Activated CD8-positive, alpha-beta memory T cell treated with anti-CD3 and anti-CD28 coated beads for 1 hour (primary cell): ENCODE measurements at places on chromosomes 7 and 10.

DNA sequence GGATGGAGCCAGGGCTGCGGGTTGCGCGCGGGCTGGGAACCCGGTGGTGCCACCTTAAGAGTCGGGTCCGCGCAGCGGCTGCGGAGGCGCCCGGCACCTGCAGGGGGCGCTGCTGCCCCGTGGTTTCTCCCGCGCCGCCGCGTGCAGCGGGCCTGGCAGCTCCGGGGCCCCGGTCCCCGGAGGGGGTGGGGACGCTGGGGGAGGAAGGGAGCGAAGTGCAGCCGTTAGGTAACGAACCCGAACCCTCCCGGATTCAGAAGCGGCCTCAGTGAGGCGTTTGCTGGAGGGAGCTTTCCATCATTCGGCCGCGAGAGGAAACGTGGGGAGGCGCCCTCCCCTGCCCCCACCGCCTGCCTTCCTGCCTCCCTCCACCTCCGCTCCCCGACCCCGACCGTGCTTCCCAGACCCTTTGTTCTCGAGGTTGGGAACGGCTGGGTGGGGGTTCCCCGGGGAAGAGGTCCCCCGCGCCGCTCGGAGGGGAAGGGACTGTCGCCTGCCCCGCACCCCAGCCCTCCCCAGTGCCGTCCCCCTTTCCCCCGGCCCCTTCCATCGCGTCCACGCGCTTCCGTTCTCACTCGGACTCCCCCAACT lies 29.6 kb downstream of the SKIDA1 start:
- peak; percentile 84 for DNase-seq

DNA sequence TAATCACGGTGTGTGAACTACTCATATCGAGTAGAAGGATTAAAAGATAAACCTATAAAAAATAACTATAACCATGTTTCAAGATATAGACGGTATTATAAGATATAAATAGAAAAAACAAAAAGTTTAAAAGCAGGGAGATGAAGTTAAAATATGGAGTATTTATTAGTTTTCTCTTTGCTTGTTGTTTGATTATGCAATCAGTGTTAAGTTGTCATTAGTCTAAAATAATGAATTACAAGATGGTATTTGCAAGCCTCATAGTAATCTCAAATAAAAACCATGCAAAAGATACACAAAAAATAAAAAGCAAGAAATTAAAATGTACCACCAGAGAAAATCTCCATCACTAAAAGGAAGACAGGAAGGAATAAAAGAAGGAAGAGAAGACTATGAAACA lies 83.3 kb downstream of the TES start:
- DNase-seq = no peak

DNA sequence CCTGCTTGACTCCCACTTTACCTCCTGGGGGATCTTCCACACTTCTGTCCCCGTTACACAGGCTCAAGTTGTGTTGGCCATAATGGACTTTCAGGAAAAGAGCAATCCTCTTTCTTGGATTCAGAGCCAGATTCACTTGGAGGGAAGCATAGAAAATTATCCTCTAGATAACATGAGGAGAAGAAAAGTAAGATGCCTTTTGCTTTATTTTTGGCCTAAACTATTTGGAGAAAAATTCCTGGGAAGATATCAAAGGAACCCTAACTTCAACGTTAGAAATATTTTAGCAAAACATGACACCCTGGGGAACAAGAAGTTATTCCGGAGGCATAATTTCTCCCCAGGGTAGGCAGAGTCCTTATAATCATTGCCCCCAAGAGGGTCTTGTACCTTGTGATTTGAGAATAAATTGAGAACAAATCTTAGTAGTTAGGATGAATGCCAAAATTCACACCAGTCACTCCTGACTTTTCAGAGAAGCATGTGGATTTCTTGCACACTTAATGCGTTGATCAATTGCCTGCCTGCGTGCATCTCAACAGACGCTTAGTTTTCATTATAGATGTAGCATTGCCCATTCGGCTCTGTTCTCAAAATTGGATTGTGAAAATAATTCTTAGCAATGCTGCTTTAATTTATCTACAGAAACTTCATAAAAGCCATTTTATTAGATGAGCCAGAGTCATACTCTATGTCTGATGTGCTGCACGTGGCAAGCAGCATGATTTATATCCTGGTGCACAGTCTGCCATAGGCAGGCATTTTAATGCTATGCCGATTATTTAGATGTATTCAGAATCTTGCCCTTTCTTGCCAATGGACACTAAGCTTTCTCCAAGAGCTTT lies 224.4 kb downstream of the C7orf25 start:
- DNase-seq = no peak

- no peak for DNase-seq
These were observed 45.9 kb downstream of the CREM start for GRCh38 chr10:35172574-35172973.

GRCh38 chr7:26912338-26912737 lies 47.9 kb upstream of the SKAP2 start:
- DNase-seq = no peak

- DNase-seq = no peak
These were observed 73.2 kb downstream of the SPDYE5 start for GRCh38 chr7:75565132-75565837.

- no peak for DNase-seq
These were observed 323.1 kb downstream of the TNS3 start for GRCh38 chr7:47258798-47259197.

DNA sequence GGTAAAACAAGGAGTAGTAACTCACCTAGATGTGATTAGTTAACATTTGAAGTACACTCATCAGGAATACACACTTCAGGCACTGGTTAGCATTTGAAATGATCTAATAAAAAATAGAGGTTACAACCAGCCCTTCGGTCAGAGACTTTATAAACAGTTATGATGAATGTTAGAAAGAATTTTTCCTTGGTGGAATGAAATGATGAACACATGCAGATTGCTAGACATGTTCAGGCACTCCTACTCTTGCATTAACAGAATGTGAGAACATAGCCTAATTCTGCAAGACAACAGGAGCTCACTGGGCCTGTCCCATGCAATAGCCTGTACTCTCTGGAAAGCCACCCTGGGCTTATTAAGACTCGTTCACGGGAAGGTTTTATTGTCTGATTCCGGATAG lies 47.3 kb upstream of the TECTB start:
- DNase-seq = no peak

GRCh38 chr7:43588477-43589132 lies 5.7 kb downstream of the STK17A start:
- DNase-seq = no peak

DNA sequence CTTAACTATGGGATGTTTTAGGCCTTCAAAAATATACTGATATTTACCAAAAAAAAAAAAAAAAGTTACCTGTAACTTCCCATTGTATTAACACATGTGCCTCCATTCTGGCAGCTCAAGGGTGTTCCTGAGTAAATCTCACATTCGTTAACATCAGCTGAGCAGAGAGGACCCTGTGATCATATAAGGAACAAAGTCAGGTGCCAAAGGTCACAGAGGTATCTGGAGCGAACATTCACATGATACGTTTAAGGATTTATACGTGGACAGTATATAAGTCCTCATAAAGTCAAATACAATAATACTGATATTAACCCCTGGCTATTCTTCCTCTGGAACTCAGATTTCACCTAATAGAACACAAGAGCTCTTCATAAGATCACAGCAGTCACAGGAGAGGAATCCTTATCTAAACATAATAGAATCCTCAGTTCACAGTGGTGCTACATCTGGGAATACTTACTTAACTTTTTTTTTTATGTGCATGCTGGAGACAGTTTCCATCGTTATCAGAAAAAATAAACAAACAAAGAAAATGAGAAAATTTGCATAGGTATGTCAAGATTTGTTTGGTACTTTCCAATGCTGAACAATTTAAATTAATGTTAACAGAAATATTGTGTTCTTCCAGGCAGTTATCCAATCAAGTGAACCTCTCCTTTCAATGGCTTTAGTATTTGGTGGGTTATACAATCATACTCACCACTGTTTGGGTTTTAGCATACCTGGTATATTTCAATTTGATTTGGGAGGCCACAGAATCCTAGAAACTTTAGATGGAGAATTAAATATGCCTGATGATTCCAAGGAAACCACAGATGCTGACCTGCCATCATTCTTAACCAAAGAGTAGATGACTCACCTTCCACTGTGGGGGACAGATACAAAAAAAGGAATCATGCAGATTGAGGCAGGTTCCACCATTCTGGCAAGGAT lies 6.6 kb downstream of the CUBN start:
- DNase-seq = no peak

DNA sequence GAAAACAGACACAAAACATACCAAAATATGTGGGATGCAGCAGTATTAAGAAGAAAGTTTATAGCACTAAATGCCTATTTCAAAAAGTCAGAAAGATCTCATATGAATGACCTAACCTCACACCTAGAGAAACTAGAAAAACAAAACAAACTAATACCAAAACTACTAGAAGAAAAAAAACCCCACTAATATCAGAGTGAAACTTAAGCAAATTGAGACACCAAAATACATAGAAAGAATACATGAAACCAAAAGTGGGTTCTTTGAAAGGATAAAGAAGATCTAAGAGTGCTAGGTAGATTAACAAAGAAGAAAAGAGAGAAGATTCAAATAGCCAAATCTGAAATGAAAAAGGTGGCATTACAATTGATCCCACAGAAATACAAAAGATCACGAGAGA lies 494.1 kb downstream of the SH2D4B start:
- no peak for DNase-seq

DNA sequence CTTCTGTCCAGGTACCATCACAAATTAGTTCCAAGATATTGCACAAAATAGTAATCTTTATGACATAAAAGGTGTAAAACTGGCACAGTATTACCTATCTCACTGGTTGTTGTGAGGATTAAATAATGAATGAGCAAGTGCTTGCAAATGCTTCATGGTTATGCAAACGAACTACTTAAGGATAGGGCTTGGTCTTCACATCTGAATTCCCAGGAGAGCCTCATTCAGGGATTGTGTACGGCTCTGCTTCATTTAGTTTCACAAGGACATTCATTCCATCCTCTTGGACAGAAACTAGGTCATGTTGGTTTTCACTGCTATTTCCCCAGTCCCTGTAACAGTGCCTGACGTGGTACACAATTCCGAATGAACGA lies 12.1 kb downstream of the ABCA13 start:
- no peak for DNase-seq

DNA sequence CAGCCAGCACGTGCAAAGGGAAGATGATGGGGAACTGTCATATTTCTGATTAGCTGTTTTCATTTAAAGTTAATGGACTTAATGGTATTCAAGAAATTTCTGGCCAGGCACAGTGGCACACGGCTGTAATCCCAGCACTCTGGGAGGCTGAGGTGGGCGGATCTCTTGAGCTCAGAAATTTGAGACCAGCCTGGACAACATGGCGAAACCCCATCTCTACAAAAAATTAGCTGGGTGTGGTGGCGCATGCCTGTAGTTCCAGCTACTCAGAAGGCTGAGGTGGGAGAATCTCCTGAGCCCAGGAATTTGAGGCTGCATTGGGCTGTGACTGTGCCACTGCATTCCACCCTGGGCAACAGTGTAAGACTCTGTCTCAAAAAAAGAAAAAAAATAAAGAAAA lies 18.7 kb downstream of the STN1 start:
- DNase-seq = no peak

- no peak for DNase-seq
These were observed 129.2 kb downstream of the GNAI1 start for GRCh38 chr7:80263821-80264220.

- no peak for DNase-seq
These were observed 4.8 kb downstream of the MMP21 start for GRCh38 chr10:125770844-125771243.

DNA sequence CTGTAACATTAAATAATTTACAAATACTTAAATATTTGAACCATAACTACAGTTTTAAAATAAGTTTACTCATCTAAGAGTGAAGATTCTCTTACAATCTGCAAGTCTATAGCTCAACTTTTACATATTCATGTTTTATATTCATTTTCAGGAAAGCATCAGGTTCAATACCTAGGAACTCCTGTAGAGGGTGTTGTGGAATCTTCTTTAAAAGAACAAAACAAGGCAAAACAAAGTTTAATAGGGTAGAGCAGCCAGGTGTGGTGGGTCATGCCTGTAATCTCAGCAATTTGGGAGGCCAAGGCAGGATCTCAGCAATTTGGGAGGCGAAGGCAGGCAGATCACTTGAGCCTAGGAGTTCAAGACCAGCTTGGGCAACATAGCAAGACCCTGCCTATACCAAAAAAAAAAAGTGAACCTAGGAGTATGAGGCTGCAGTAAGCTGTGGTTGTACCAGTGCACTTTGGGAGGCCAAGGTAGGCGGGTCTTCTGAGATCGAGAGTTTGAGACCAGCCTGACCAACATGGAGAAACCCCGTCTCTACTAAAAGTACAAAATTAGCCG lies 45.1 kb downstream of the ST8SIA6 start:
- DNase-seq = no peak

DNA sequence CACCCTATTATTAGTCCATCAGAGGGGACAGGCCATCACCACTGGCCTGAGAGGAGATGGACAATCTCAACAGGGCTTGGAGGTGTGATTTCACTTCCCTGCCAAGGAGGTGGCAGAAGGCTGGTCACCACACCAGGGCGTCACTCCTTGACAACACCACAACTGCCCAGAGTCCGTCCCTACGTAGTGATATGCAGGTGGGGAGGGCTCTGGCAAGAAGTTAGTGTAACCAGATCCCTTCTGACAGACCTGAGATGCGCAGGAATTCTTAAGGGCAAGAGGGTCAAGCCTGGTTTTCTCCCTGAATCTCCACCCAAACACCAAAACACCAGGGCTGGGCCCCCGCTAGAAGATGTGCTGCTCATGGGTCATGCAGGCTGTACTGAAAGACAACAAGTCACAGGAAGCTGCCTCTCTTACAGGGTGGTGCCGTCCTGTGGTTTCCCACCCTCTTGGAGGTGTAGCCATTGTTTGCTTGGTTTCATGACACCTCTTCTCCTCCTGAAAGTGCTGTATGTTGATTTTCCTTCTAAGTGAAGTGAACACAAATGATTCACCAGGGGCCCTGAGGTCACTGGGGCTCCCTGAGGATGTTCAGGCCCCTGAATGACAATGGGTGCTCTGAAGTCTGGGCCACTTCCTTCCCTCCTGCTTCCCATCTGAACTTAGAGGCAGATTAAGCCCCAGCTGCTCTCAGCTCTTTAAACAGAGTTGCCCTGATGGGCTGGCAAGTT lies 27.1 kb downstream of the ATXN7L1 start:
- DNase-seq = peak; percentile 37

DNA sequence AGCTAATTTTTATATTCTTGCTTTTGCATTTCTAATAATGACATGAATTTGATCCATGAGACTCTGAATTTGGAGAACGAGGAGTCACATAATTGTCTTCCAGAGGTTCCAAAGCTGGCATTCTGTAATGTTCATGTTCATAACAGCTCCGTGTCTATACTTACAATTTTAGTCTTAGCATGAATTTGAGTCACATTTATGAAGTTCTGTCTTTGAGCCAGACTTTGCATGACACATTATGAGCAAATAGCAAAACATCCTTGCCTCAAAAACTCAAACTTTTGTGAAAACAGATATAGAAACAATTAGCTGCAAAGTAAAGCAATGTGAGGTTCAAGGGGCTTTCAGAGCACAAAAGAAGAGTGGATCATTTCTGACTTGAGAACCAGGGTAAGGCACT lies 44.5 kb upstream of the CAV2 start:
- DNase-seq = no peak

DNA sequence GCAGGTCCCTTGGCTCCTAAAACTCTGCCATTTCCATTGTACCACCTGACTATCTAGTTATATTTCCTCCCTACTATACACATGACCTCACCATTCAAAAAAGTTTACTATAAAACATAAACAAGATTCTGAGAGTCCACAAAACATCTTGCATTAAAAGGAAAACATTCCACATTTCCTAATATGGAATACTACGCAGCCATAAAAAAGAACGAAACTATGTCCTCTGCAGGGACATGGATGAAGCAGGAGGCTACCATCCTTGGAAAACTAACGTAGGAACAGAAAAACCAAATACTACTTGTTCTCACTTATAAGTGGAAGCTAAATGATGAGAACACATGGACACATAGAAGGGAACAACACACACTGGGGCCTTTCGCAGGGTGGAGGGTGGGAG lies 48.3 kb downstream of the SVIL start:
- no peak for DNase-seq
